ENCODE measurements at places on chromosomes 3 and 15. TPM values are rescaled to one million over a fixed set of nuclear protein-coding genes. Genes with fewer than 3 reads are reported as not detected.

Gene RAB8B
- total RNA-seq, result 47.2 TPM

GRCh38 chr15:75565062-75565970, 13.8 kb downstream of the PTPN9 start:
- DNase-seq, result no peak

Gene DMXL2
- total RNA-seq, result 22.4 TPM

DNA sequence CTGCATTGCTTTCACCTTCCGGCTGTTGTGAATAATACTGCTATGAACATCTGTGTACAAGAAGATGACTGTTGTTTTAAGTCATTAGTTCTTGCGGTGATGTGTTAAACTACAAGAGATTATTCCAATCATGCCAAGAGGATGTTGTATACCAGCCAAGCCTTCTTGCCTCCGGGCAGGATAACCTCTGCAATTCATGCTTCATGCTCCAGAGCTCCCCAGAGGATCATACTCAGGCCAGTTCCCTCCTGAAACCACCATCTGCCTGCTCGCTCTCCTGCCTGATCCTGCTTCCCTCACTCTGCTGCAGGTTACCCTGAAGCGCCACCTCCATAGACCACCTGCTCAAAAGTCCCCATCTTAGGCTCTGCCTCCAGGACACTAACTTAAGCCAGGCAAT, 187.1 kb upstream of the PROK2 start:
- DNase-seq, result no peak

Gene HCLS1
- total RNA-seq, result 1.9 TPM

All from SJCRH30 (cell line).